Pericardium fibroblast (primary cell): ENCODE measurements at places on chromosomes 2 and 18. TPM values are rescaled to one million over a fixed set of nuclear protein-coding genes. Genes with fewer than 3 reads are reported as not detected.

Gene TMEM178A
- total RNA-seq = 1.2 and 2.2 TPM in 2 replicates

Gene VAMP5
- 33.1 and 70.7 TPM in 2 replicates for total RNA-seq

Gene MARCHF4
- 0.94 and 7.8 TPM in 2 replicates for total RNA-seq

Gene DTNA
- 6.7 and 16.1 TPM in 2 replicates for total RNA-seq

Gene LIPG
- total RNA-seq = 1.4 and 5.6 TPM in 2 replicates

Gene DES
- 98.0 and 165 TPM in 2 replicates for total RNA-seq
